ENCODE measurements at places on chromosomes 2 and 18. TPM values are rescaled to one million over a fixed set of nuclear protein-coding genes. Genes with fewer than 3 reads are reported as not detected.
A peak's percentile ranks its signal among the peaks of the same experiment; 100 is the strongest.

Gene DLX1
- 0.14 TPM for polyA plus RNA-seq

Gene DNAJC5G
- polyA plus RNA-seq: 1.7 TPM

Gene NTSR2
- 2.7 TPM for polyA plus RNA-seq

Gene CFC1
- polyA plus RNA-seq: 21.4 TPM

Gene CYP27A1
- 10.3 TPM for polyA plus RNA-seq

Gene SLC5A6
- 68.6 TPM for polyA plus RNA-seq

DNA sequence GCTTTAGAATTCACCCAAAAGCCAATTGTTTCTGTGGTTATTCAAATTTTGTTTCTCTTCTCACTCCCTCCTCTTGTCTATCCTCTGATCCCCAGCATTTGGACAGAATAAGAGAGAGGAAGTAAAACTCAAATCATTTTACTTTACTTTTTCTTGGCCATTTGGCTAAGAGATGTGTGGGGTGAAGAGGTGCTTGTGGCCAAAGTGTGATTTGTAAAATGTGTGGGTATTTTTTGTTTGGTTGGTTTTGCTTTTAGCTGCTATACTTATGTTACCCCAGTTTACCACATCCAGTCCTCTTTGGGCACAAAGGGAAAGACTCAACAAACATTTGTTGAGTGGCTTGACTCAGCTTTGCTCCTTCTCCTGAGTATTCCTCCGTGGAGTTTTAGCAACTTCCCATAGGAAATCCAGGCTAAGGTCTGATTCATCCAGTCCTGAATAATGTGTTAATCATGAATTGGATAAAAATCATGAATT, 109.1 kb upstream of the CYP1B1 start:
- H3K4me1 ChIP-seq: no peaks in the 10 kb centered on the region
- H3K36me3 ChIP-seq: no peaks in the 10 kb centered on the region
- peak overlapping the region; percentile 42 for H3K27ac ChIP-seq

- H3K27ac ChIP-seq: no peak overlapping the region
- peaks cover 3% of the 10 kb centered on the region for H3K4me1 ChIP-seq
- no peaks in the 10 kb centered on the region for H3K27me3 ChIP-seq
Measured at GRCh38 chr18:50665519-50665918, 105.6 kb downstream of the MAPK4 start.

DNA sequence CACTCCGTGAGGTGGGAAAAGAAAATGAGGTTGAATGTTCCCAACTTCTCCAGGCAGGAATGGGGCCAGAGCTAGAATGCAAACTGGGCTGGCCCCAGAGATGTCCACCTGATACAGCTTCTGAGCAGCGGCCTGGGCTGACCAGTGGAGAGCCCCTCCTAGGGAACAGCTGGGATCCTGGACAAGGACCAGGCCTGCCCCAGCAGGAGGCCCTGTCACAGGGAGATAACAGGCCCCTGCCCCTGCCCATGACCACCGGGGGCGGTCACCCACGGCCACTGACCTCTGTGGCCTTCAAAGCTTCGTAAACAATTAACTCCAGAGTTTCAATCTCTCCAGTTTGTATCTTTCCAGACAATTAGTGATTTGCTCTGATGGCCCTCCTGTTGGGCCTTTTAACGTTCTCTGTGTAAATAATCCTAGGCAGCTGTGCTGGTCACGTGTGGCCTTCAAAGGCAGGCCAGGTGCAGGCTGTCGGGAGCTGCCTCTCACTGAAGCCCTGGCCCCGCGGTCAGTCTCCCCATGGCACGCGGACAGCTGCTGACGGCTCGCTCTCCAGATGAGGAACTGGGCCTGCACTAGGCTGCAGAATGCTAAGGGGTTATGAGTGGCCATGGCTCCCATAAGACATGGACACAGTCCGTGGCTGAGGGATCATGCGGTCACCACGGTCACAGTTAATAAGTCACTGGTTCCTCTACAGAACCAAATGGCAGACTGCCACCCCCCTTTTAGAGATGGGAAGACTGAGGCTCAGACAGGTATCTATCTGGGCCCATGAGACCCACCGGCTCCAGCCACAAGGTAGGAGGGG, 9.2 kb downstream of the HS6ST1 start:
- no peak overlapping the region for H3K4me3 ChIP-seq
- peak overlapping the region; percentile 70 for H3K27ac ChIP-seq
- peaks cover 64% of the 10 kb centered on the region for H3K36me3 ChIP-seq
- H3K4me1 ChIP-seq: peaks cover 99% of the 10 kb centered on the region

GRCh38 chr2:144989579-144990270, 469.8 kb upstream of the ZEB2 start:
- no peaks in the 10 kb centered on the region for H3K4me1 ChIP-seq
- DNase-seq: peak; percentile 47
- H3K27ac ChIP-seq: peak overlapping the region; percentile 29
- no peaks in the 10 kb centered on the region for H3K36me3 ChIP-seq

GRCh38 chr18:415617-416612, 84.6 kb downstream of the COLEC12 start:
- no peaks in the 10 kb centered on the region for H3K36me3 ChIP-seq
- no peak for DNase-seq
- no peaks in the 10 kb centered on the region for H3K27me3 ChIP-seq
- H3K27ac ChIP-seq: no peak overlapping the region
- H3K4me3 ChIP-seq: no peak overlapping the region
- peaks cover 3% of the 10 kb centered on the region for H3K4me1 ChIP-seq

DNA sequence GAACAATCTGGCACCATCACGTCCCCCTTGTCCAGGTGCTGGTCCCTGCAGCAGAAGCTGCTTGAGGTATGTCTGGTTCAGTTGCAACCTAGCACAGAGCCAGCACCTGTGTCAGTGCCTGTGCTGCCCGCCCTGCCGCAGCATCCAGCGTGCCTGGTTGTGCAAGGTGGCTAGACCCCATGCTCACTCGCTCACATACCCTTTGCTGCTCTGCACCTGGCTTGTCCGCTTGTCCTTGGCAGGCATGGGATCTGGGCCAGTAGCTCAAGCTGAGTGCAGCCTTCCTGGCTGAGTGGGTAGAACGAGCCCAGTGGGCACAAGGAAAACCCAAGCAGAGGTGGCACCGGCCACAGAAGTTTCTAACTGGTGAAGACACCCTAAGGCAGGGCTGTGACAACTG, 314.6 kb upstream of the KYNU start:
- H3K4me3 ChIP-seq: no peak overlapping the region
- H3K4me1 ChIP-seq: no peaks in the 10 kb centered on the region
- no peak overlapping the region for H3K27ac ChIP-seq
- no peaks in the 10 kb centered on the region for H3K27me3 ChIP-seq
- H3K36me3 ChIP-seq: no peaks in the 10 kb centered on the region

- DNase-seq: peak; percentile 20
- H3K27me3 ChIP-seq: no peaks in the 10 kb centered on the region
- no peak overlapping the region for H3K27ac ChIP-seq
- no peaks in the 10 kb centered on the region for H3K4me1 ChIP-seq
- no peaks in the 10 kb centered on the region for H3K36me3 ChIP-seq
Measured at GRCh38 chr2:137886083-137886831, 78.0 kb upstream of the HNMT start.

DNA sequence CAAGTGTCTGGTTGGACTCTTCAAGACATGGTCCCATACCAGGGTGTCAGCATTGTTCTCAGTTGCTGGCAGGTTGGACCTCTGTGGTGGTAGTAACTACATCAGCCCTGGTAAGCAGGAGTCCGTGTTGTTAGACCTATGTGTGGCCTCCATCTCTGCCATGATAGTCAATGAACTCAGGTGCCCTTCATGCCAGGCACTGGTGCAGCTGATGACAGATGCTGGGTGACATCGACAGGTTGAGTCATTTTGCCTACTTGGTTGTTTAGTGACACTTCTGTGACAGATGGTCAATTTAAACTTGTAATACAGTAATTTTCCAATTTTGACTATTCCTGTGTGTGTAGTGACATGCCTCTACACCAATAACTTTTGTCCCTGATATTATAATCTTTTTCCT, 189.7 kb downstream of the SP3 start:
- H3K27ac ChIP-seq: no peak overlapping the region
- H3K4me1 ChIP-seq: no peaks in the 10 kb centered on the region
- no peak for DNase-seq

DNA sequence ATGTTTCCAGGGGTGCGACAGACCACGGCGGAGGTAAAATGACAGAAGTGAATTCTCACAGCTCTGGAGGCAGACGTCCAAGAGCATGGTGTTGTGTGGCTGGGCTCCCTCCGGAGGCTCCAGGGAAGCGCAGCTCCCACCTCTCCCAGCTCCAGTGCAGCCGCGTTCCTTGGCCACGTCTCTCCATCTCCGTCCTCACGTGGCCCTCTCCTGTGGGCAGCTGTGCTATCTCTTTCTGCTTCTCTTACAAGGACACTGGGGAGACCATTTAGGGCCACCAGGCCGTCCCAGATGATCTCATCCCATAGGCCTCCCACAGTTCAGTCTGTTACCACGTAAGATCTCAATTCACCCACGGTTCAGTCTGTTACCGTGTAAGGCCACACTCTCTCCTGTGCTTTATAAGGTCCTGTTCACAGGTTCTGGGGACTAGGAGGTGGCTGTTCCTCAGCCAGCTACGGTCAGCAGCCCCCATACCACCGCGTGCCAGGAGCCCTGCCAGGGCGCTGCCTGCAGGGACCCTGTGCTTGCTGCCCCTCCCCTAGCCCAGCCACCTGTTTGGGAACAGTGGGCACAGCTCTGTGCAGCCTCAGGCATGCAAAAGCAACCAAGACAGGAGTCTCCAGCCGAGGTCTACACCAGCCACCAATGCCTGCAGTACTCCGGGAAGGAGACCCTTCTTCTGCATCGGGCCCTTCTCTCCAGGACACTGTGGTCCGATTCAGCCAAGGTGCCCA, 2.9 kb upstream of the MAB21L4 start:
- DNase-seq: no peak
- H3K4me3 ChIP-seq: no peak overlapping the region
- H3K27me3 ChIP-seq: no peaks in the 10 kb centered on the region
- H3K4me1 ChIP-seq: peaks cover 18% of the 10 kb centered on the region

DNA sequence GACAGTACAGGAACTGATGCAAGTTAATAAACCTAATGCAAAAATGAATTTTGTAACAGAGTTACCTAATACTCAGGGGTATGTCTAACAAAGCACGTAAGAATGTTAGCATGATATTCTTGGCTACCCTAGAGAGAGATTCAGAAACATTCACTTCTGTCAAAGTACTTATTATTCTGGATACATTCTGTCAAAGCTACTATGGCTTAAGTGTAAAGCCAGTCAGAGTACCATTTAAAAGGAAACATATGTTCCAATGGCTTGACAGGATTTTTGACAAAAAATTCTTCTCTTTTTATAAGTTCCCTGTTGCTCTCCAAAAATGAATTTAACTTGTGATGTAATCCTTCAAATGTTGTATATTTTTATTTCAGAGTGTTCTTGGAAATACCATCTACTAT, 85.5 kb downstream of the PIGN start:
- no peaks in the 10 kb centered on the region for H3K4me1 ChIP-seq
- DNase-seq: no peak
- H3K27ac ChIP-seq: no peak overlapping the region
- H3K36me3 ChIP-seq: no peaks in the 10 kb centered on the region

- H3K27me3 ChIP-seq: no peaks in the 10 kb centered on the region
- DNase-seq: no peak
- H3K36me3 ChIP-seq: no peaks in the 10 kb centered on the region
Measured at GRCh38 chr2:194985258-194985657, 671.8 kb upstream of the SLC39A10 start.

GRCh38 chr2:112683550-112684414, 37.0 kb upstream of the NT5DC4 start:
- H3K4me3 ChIP-seq: no peak overlapping the region
- no peak overlapping the region for H3K27ac ChIP-seq
- H3K27me3 ChIP-seq: no peaks in the 10 kb centered on the region
- peaks cover 10% of the 10 kb centered on the region for H3K4me1 ChIP-seq
